ENCODE measurements at places on chromosomes 2 and 18. TPM values are rescaled to one million over a fixed set of nuclear protein-coding genes. Genes with fewer than 3 reads are reported as not detected.

Gene CFC1
- total RNA-seq, result not detected

Gene RAB6C
- total RNA-seq, result 0.13 TPM

DNA sequence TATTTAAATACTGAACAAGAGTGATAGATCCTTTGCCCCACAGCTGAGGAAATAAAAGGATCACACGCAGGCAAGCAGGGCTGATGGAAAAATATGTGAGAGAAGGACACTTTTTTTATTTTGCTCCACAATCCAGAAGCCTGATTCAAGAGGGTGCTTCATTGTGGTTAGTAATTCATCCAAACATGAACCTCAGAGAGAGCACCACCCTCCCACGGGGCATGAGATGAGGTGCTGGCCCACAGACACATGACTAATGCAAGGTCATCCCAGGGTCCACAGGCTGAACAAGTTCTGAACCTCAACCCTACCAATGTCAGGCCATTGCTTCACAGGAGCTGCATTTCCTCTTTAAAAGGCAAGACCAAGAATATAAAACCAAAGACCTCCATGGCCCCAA lies 239.6 kb downstream of the MREG start:
- H3K27me3 ChIP-seq, result 0 out of 2 replicates have a peak, but pooled peaks cover 2% of the 10 kb centered on the region
- H3K4me3 ChIP-seq, result no peak overlapping the region

Gene EFEMP1
- total RNA-seq, result 15.5 TPM

DNA sequence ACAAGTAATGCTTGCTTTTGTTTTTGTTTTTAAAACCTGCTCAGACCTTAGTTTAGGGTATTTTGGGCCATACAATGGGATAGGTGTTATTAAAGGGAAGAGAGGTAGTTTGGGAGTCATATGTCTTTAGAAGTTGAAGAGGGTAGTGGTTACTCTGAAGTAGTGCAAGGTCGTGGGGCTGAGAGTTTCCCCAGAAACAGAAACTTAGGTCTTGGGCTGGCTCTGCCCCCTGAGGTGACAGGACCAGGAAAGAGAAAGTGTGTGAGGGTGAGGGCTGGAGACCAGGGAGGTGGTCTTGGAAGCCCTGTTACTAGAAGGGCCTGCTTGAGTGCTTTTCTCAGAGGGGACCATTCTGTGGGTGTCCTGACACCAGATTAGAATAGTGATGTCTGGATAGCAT lies 500.5 kb upstream of the SPHKAP start:
- H3K4me3 ChIP-seq, result no peak overlapping the region
- no peaks in the 10 kb centered on the region for H3K36me3 ChIP-seq
- H3K27ac ChIP-seq, result no peak overlapping the region
- H3K27me3 ChIP-seq, result no peaks in the 10 kb centered on the region

DNA sequence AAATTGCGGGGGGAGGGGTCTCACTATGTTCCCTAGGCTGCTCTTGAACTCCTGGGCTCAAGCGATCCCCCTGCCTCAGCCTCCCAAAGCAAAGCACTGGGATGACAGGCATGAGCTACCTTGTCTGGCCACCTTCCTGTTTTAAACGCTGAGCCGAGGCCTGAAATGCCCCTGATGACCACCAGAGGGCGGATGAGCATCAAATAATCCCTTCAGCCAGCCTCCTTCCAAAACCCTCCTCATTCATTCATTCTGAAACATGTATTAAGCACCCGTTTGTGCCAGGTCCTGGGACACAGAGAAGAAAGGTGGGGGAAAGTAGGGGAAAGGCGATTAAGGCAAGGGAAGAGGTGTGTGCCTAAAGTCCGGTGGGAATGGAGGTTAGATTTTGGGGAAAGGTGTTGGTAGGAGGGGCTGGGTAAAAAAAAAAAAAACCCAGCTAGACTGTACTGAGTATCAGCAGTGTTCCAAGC lies 30.7 kb upstream of the PTMA start:
- H3K36me3 ChIP-seq, result peaks cover 2% of the 10 kb centered on the region
- no peak overlapping the region for H3K4me3 ChIP-seq
- no peak overlapping the region for H3K27ac ChIP-seq
- H3K4me1 ChIP-seq, result peaks cover 40% of the 10 kb centered on the region
- no peaks in the 10 kb centered on the region for H3K27me3 ChIP-seq

- no peaks in the 10 kb centered on the region for H3K36me3 ChIP-seq
- H3K27ac ChIP-seq, result no peak overlapping the region
- H3K4me1 ChIP-seq, result peaks cover 19% of the 10 kb centered on the region
- H3K27me3 ChIP-seq, result peaks cover 15% of the 10 kb centered on the region
Measured at GRCh38 chr18:79600141-79600540, 79.5 kb upstream of the CTDP1 start.

DNA sequence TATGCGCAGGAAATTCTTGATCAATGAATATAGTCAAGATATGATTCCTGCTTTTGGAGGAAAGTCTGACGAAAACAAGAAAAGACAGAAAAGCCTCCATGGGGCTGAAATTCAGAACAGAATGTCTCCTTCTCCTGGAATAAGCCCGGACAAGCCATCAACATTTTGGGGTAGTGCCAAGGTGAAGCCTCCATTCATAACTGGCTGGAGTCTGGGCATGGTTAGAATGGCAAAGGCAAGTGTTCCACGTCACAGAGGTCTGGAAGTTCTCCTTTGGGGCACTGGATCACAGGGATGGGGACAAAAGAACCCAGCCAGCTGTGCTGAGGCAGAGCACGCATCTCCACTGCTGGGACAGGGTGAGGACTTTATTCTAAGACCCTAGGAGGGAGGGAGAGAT lies 505.7 kb downstream of the CMPK2 start:
- H3K4me1 ChIP-seq, result no peaks in the 10 kb centered on the region
- no peak overlapping the region for H3K27ac ChIP-seq
- DNase-seq, result no peak
- no peak overlapping the region for H3K4me3 ChIP-seq
- no peaks in the 10 kb centered on the region for H3K36me3 ChIP-seq

GRCh38 chr2:111662771-111663470 lies 221.1 kb downstream of the ANAPC1 start:
- peak overlapping the region; percentile 64 for H3K27ac ChIP-seq
- peaks cover 25% of the 10 kb centered on the region for H3K4me1 ChIP-seq
- H3K4me3 ChIP-seq, result no peak overlapping the region

DNA sequence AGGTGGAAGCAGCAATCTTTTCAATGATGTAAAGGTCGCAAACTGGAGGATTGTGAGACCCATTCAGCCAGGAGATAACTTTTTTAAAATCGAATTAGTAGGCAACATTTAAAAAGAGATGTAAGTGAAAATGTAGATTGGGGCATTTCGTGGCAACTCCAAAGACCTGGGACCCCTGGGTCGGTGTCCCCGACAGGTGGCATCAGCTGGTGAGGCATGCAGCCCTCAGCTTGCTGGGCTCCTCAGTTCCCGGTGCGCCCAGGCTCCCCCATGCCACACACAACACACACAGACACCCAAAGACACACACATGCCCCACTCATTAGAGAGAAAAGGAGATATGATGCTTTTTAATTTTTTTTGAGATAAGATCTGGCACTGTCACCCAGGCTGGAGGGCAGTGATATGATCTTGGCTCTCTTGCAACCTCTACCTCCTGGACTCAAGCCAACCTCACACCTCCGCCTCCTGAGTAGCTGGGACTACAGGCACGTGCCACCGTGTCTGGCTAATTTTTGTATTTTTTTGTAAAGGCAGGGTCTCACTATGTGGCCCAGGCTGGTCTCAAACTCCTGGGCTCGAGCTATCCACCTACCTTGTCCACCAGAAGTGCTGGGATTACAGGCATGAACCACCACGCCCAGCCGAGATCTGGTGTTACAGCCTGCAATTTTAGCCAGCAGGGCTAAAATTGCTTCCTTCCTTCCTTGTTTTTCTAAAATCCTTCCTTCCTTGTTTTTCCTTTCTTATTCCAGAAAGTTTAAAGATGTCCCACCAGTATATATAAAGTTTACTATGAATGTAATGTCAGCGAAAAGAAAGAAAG lies 122.6 kb upstream of the EPAS1 start:
- H3K4me3 ChIP-seq, result no peak overlapping the region
- DNase-seq, result no peak
- H3K36me3 ChIP-seq, result no peaks in the 10 kb centered on the region
- H3K27me3 ChIP-seq, result no peaks in the 10 kb centered on the region
- no peak overlapping the region for H3K27ac ChIP-seq
- H3K4me1 ChIP-seq, result 0 out of 2 replicates have a peak, but pooled peaks cover 3% of the 10 kb centered on the region

DNA sequence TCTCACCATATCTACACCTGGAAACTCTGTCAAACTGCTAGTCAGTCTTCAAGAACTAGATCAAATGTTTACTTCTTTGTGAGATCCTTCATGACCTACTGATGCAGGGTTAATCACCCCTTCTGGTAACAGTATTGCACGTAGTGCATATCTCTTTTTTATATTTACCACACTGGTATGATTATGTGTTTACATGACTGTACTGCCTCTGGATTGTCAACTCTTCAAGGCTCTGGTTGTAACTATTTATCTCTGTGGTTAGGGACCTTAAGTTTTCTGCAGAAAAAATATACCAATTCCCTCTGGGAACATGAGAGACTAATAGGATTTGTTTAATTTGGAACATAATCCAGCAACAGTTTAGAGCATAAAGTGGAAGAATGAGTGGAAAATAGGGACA lies 135.5 kb downstream of the PDE1A start:
- no peaks in the 10 kb centered on the region for H3K4me1 ChIP-seq
- H3K4me3 ChIP-seq, result no peak overlapping the region
- H3K27me3 ChIP-seq, result no peaks in the 10 kb centered on the region
- DNase-seq, result no peak

GRCh38 chr18:62164855-62165487 lies 21.9 kb downstream of the PIGN start:
- H3K36me3 ChIP-seq, result no peaks in the 10 kb centered on the region
- DNase-seq, result no peak
- no peaks in the 10 kb centered on the region for H3K4me1 ChIP-seq
